Cortex of kidney (tissue), 1 donor: ENCODE measurements at places on chromosomes 1 and 21.

GRCh38 chr1:88324899-88325298 lies 359.2 kb upstream of the PKN2 start:
- no peak for DNase-seq

DNA sequence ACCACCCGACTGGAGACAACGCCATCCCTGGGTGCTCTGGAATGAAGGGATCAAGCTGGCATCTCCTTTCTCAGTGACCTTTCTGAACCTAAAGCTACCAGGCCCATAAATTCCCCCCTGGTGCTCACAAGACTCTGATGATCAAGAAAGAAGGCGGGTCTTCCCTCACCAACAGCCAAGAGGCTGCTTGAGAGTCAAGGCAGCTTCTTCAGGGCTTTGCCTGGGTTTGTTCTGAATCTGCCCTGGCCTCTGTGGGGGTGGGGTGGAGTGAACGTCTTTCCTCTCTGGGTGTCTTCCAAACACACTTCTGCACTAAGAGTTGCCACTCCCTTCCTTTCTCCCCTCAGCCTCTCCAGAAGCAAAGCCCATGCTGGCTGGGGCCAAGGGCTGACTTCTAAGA lies 36.1 kb downstream of the CD247 start:
- DNase-seq, result no peak

DNA sequence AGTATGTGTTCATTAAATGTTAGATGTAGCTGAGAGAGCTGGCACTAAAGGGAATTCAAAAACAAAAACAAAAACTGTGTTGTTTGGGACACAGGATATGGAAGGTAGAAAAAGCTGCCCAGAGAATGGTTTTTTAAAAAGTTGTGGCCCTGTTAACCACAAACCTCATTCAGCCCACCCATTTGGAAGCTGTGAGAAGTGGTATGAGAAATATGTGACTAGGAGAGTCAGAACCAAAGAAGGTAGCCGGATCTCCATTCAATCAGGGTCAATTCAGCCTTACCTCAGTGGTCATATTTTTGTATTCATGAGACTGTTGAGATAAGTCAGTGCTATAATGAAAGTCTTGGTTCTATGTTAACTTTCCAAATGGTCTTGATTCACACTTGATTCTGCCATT lies 29.8 kb upstream of the CACYBP start:
- DNase-seq, result no peak

GRCh38 chr1:182134257-182134656 lies 72.7 kb upstream of the ZNF648 start:
- no peak for DNase-seq

- DNase-seq, result no peak
Measured at GRCh38 chr1:230883967-230884366, 15.6 kb upstream of the C1orf198 start.
